Stimulated activated CD4-positive, alpha-beta T cell treated with anti-CD3 and anti-CD28 coated beads, Interleukin-12 subunit alpha, Interleukin-12 subunit beta, amount 100 ng/mL, for 4 hours (primary cell): ENCODE measurements at places on chromosomes 12 and 14.

- DNase-seq, result peak; percentile 14
These were observed 26.1 kb upstream of the STAC3 start for GRCh38 chr12:57276935-57277563.

- no peak for DNase-seq
These were observed 68.2 kb downstream of the ATP23 start for GRCh38 chr12:58009405-58010195.

- DNase-seq, result no peak
These were observed 10.8 kb downstream of the VTI1B start for GRCh38 chr14:67663633-67664032.

GRCh38 chr12:69423037-69423905, 46.9 kb upstream of the FRS2 start:
- no peak for DNase-seq

DNA sequence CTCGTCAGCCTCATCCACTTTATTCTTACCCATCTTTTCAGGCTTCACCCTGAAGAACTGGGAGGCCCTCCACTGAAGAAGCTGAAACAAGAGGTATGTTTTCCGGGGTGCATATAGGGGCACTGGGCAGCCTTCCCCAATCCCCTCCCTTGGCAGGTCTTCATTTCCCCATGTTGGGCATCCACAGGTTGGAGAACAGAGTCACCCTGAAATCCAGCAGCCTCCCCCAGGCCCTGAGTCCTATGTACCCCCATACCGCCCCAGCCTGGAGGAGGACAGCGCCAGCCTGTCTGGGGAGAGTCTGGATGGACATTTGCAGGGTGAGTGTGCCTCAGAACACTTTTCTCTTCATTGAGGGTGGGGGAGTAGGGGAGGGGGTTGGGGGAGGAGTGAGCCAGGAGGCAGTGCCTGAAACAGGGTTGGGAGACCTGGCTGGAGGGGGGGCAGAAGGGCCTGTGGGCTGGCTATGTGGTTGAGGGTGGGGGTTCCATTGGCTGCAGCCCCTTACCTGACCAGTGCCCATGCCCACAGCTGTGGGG, 4.0 kb downstream of the NAB2 start:
- DNase-seq, result no peak

DNA sequence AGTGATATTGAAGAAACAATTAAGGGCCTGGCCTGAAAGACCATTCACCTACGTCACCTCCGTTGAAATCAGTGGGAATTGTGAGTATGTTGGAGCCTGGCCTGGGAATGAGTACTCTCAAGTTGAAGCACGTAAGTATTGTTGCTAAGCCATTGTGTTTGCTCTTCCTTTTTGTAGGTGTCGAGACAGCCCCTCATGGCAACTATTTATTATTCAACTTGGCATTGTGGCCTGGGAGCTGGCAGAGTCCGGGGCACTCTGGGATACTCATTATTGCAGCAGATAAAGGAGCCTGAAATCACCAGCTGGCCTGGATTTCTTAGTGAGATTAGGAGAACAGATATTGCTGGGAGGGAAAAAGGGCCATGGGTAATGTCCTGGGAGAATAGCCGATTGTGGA, 147.4 kb downstream of the C12orf75 start:
- DNase-seq, result no peak

GRCh38 chr12:10705655-10706054, 17.5 kb downstream of the YBX3 start:
- no peak for DNase-seq

- DNase-seq, result peak; percentile 36
These were observed 57.2 kb upstream of the AEBP2 start for GRCh38 chr12:19382111-19382526.

DNA sequence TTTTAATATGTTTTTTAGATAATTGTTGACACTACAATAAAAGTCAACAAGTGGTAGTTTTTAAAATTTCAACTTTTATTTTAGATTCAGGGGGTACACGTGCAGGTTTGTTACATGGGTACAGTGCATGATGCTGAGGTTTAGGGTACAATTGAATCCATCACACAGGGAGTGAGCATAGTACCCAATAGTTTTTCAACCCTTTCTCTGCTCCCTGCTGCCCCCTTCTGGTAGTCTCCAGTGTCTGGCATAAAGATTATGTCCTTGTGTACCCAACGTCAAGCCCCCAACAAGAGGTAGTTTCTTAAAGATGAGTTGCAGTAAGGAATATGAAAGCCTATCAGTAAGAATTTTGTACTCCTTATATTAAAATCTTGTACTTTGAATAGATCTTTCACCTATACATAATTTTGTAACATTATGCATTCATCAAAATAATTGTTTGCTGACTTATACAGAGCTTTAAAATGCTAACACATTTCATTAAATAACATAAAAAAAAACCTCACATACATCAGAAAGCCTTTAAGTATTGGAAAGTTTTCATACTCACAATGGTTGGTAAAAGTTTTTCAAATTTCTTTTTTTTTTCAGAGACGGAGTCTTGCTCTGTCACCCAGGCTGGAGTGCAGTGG, 5.4 kb upstream of the RALGAPA1 start:
- peak; percentile 72 for DNase-seq

GRCh38 chr12:132384916-132385774, 55.8 kb upstream of the GALNT9 start:
- no peak for DNase-seq

DNA sequence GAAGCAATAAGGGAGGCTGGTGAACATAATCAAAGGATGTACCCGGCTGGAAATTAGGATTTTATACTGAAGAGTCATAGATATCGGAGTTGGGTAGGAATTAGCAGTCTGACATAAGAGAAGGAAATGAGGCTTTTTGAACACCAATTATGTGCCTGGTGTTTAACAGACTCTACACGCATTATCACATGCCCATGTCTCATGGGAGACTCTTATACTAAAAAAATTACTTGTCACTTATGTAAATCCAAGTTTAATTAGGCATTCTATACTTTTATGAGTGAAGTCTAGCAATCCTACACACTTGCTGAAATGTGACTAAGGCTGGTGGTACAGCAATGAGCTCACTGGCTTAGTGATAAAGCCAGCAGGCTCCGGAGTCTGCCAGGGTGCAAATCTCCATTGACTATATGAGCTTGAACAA, 93.5 kb downstream of the NUAK1 start:
- no peak for DNase-seq

- DNase-seq, result no peak
These were observed 114.3 kb downstream of the SLC15A5 start for GRCh38 chr12:16163146-16163545.

- DNase-seq, result no peak
These were observed 472.2 kb downstream of the RAD51B start for GRCh38 chr14:68291820-68292219.

GRCh38 chr12:27193106-27193505, 51.0 kb upstream of the STK38L start:
- DNase-seq, result no peak

DNA sequence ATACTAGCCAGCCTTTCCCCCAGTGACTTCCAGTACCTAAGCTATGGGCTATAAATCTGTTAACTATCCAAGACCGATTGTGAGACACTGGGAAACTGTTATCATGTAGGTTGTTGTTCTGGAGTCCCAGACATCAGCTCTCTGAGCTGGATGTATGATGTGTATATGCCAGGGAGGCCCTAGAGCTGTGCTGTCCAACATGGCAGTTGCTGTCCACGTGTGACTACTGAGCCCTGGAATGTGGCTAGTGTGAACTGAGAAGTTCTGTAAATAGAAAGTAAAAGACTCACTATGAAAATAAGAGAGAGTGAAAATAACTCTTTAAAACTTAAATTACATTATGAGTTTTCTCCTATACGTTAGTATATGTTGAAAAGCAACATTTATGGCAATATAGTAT, 755.8 kb upstream of the FBXO33 start:
- DNase-seq, result no peak

GRCh38 chr12:111585690-111586089, 13.4 kb downstream of the ATXN2 start:
- DNase-seq, result no peak

- no peak for DNase-seq
These were observed 56.8 kb downstream of the LRFN5 start for GRCh38 chr14:41663473-41663850.

DNA sequence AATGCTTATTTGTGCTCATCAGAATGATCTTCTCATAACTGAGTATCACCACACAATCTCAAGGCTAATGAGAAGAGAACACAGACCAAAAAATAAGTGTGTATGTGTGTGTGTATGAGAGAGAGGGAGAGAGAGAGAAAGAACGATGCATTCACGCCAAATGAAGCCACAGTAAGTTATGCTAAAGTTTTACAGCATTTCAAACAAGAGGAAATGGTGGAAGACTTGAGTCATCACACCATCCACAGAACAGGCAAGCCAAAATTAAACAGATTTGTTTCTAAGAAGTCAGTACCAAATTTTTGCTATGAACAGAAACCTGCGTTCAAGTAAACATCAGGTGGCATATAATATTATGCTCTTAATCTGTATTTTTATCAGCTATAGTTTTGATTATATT, 141.2 kb downstream of the MED13L start:
- no peak for DNase-seq

- no peak for DNase-seq
These were observed 37.6 kb upstream of the LTBP2 start for GRCh38 chr14:74649673-74650072.

- DNase-seq, result no peak
These were observed 42.5 kb downstream of the SPTLC2 start for GRCh38 chr14:77573964-77574363.

DNA sequence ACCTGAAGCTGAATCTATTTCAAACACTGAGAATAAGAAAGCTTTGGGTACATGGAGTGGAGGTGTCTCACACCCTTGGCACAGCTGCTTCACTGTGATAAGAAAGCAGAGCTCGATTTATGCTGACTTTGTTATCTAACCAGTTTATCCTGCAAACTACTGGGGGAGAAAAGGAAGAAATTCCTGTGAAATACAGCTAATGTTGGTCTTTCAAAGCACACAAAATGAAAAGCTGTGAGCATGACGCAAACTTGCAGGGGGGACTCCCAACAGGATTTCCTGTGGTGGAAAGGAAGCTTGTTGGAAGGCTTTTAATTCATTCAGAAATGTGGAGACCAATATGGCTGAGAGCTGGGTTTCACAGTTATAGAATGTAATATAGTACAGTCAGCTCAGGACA, 53.4 kb downstream of the SRGAP1 start:
- no peak for DNase-seq

DNA sequence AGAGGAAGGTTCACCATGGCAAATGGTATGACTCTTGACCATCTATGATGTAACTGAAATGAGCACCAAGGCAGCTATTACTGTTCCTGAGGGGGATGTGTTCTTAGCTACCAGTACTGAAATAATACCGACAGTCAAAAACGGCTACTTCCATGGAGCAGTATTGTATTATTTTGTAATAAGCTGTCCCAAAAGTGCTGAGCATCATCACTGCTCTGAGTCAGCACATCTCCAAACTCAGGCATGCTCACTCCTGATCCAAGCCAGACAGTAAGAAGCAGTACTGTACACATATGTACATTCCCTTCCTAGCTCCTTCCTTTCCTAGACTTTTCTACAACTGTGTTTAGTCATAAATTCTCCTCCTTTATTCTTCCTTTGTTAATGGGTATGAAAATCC, 8.6 kb downstream of the VTI1B start:
- DNase-seq, result no peak

DNA sequence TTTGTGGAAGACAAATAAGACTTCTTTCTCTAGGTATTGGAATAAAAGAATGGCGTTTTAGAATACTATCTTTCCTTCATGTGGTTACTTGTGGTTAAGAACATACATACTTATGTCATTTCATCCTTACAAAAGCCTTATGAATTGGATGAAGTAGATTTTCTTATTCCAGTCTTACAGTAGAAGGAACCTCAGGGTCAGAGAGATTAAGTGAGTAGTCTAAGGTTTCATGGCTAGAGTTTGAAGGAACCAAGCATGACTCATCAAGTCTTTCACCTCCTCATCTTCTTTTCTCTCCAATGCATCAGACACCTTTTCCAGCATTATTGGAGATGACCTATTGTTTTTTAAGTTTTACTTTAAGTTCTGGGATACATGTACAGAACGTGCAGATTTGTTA, 92.9 kb upstream of the NEDD1 start:
- no peak for DNase-seq

DNA sequence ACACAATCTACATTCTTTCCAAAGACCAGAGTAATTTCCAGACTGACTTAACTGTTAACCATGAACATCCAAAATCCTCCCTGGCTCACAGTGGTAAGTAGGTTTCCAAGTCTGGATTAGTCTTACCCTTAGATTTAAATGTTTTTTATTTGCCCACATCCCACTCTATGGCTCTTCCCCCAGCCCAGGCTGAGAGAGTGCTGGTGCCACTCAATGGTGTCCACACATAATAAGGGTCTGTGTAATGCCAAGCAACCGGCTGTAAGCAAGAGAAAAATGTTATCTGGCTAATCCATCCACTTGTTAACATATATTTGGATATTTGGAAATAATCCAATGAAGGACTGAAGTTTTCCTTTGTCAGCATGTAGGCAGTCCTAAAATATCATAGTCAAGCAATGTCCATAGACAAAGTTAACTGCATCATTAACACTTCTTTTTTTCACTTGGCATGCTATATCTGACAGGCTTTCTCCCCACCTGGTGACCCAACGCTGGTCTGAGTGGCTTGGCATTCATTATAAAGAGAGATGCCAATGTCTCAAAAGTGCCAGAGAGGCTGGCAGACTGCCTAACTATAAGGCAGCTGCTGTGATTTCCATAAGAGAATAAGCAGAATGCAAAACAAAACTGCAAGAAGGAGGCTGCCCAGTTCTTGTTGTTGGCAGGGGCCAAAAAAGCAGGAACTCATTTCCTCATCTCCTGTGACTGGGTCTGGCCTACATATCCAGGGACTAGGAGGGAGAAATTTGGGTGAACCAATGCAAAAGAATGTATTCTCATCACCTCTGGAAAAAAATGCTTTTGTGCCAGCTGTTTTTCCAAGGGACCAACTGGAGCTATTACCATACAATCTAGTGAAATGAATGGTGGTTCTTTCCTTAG, 13.9 kb upstream of the HOXC13 start:
- no peak for DNase-seq

- no peak for DNase-seq
These were observed 33.8 kb downstream of the WBP11 start for GRCh38 chr12:14769466-14769968.

- no peak for DNase-seq
These were observed 1937.5 kb upstream of the SEL1L start for GRCh38 chr14:83470959-83471695.

DNA sequence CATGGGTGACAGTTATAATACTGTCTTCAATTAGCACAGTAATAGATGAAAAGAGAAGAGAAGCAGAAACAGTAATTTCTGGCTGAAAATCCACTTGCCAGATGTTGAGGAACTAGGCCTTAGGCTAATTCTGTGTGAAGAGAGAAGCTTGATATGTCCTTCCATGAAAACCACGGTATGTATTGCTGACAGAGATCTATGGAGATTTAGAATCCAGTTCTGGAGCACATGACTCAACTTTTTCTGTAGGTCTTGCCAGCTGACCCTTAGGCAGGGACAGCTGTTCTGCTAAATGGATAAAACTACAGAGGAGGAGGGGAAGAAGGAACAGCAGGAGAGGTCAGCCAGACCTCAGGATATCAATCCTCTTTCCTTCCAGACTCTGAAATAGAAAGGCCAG, 211.5 kb downstream of the PRKD1 start:
- no peak for DNase-seq

GRCh38 chr12:108772891-108773797, 41.8 kb upstream of the CORO1C start:
- no peak for DNase-seq

GRCh38 chr12:107025671-107026070, 38.7 kb upstream of the MTERF2 start:
- DNase-seq, result no peak

GRCh38 chr14:65487783-65488494, 75.4 kb downstream of the FUT8 start:
- DNase-seq, result no peak
